ENCODE measurements at places on chromosomes 3 and 15.

GRCh38 chr3:31947671-31948091 is 33.4 kb downstream of the OSBPL10 start:
- DNase-seq: no peak

GRCh38 chr3:101512396-101512645 is 691 bp downstream of the SENP7 start:
- no peak for DNase-seq

DNA sequence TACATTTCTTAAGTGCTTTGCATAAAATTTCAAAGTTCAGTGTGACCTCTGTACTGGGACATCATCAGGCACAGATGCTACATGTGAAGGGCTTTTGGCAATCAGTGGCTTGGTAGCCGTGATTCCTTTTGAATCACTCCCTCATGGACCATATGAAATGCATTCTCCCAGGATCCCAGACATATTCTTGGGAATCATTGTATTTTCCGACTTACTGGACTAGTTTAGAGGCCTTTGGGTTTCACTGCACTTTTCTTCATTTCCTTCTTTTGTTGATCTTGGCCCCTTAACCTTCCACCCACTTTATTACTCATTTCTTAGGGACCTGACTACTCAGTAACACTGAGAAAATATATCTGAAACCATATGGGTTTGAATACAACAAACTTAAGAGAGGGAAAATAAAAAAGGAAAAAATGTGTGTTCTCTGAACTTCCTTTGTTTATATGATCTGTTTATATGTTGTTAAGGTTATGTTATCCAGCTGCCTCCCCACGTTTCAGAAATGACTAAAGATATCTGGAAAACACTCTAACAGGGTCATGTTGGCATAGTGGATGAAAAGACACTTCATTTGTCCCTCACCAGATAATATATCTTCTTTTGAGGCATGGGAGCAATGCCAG is 35.1 kb downstream of the HMG20A start:
- peak; percentile 31 for DNase-seq

GRCh38 chr3:112615989-112616731 is 24.8 kb downstream of the CCDC80 start:
- no peak for DNase-seq

DNA sequence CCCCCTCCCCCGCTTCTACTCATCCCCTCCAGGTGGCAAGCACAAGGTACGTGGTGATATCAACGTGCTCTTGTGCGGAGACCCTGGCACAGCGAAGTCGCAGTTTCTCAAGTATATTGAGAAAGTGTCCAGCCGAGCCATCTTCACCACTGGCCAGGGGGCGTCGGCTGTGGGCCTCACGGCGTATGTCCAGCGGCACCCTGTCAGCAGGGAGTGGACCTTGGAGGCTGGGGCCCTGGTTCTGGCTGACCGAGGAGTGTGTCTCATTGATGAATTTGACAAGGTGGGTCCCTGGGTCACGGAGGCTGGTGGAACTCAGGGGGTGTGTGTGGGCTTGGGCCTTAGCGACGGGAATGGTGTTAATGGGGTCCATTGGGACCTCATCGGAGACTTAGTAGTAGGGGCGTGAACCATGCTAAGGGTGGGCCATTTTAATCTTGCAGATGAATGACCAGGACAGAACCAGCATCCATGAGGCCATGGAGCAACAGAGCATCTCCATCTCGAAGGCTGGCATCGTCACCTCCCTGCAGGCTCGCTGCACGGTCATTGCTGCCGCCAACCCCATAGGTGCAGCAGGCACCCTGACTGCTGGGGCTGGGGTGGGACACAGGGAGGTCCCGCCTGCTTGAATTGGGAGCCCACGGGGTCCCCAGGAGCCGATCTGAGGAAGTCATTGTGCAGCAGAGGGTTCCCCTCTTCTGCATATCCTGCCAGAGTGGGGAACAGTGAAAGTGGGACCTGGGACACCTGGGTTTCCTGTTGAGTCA is 12.0 kb upstream of the PODXL2 start:
- no peak for DNase-seq

All from hindlimb muscle (tissue), 1 donor.